K562 (cell line): ENCODE measurements at places on chromosomes 3 and 15.
A peak's percentile ranks its signal among the peaks of the same experiment; 100 is the strongest.

DNA sequence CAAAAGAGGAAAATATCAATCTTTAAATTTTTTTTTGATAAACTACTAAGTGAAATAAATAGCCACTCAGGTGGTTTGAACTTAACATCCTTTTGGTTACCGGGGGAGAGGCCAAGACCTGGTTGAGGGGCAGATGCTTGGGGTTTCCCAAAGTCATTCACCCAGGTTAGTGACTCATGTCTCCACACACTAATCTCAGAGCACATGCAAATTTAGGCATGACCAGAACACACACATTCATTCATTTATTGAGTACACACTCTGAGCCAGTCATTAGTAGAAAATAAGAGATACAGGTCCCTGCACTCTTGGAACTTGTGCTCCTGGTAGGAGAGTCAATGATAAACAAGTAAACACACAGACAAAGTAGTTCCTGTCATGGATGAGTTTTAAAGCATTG, 7.3 kb downstream of the ILDR1 start:
- no peaks in the 10 kb centered on the region for H3K4me1 ChIP-seq
- no peak overlapping the region for H3K4me3 ChIP-seq
- H3K27me3 ChIP-seq = peaks cover 4% of the 10 kb centered on the region
- DNase-seq = no peak

DNA sequence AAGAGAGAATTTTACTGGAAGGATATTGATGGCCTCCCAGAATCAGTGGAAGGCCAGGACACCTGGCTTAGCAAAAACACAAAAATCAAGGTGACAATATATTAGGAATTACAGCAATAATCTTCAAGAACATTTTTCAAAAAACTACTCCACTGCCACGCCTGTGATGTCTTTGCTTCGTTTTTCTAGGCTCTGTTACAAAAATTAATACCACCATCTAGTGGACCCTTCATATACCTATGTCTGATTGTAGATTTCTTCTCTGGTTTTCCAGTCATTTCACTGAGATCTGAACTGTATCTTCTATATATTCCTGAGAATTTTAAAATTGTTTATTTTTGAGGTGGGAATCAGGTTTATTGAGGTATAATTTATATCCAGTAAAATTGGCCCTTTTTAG, 5.6 kb upstream of the SLC33A1 start:
- no peaks in the 10 kb centered on the region for H3K27me3 ChIP-seq
- no peaks in the 10 kb centered on the region for H3K36me3 ChIP-seq
- H3K4me1 ChIP-seq = peaks cover 13% of the 10 kb centered on the region; the same call in 2 of the 3 replicates
- H3K27ac ChIP-seq = no peak overlapping the region

DNA sequence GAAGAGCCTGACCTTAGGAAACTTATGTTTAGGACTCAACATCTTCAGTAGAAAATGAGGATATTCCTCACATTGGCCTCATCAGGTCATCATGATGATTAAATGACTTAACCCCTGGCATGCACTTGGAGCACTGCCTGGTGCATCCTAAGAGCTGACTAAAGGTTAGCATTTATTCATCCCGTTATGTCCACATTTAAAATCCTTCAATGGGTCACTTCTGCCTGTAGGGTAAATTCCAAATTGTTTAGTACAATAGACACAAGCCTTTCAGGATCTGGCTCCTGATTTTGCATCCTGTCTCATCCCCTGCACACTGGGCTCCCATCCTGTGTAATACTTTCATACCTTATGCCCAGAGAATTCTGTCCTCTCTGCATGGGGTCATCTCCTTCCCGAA, 195.2 kb upstream of the MCTP2 start:
- H3K4me1 ChIP-seq = no peaks in the 10 kb centered on the region
- no peaks in the 10 kb centered on the region for H3K27me3 ChIP-seq
- no peak for DNase-seq
- no peaks in the 10 kb centered on the region for H3K36me3 ChIP-seq

- H3K36me3 ChIP-seq = no peaks in the 10 kb centered on the region
- no peak for DNase-seq
- H3K27ac ChIP-seq = no peak overlapping the region
- H3K4me1 ChIP-seq = no peaks in the 10 kb centered on the region
- peaks cover 13% of the 10 kb centered on the region for H3K27me3 ChIP-seq
These were observed 34.8 kb upstream of the GSK3B start for GRCh38 chr3:120129051-120129450.

DNA sequence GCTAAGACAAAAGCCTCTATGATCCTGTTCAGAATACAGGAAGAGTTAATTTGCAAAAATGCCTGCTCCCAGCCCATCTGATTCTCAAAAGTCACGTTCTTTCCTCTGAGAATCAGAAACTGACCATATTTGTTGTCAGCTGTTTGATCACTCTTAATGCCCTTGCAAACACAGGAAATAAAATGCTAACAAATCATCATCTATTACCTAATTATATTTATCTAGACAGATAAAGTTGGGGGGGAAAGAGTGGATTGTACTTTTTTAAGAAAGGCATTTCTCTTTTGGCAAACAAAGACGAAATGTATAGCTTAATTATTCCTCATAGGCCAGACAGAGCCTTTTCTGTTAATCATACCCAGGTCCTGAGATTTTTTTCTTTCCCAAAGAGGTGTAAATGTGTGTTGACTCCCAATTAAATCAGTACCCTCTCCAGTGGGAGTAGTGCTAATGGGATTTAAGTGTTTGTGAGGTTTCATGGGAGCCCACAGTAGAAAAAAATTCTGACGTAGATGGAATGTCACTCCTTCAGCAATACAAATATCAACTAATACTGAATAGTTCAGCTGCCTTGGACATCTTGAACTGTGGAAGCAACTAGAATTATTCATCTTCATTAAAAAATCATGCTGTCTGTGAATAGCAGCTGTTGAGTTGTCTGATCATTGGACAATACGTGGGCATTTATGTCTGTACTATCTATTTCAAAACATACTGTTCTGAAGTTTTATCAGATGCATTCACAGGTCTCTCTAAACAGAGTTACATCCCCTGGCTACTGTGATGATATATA, 22.5 kb upstream of the BNIP2 start:
- no peaks in the 10 kb centered on the region for H3K4me1 ChIP-seq
- H3K27me3 ChIP-seq = peaks cover 11% of the 10 kb centered on the region; the same call in 1 of the 2 replicates
- no peak overlapping the region for H3K27ac ChIP-seq
- DNase-seq = no peak

DNA sequence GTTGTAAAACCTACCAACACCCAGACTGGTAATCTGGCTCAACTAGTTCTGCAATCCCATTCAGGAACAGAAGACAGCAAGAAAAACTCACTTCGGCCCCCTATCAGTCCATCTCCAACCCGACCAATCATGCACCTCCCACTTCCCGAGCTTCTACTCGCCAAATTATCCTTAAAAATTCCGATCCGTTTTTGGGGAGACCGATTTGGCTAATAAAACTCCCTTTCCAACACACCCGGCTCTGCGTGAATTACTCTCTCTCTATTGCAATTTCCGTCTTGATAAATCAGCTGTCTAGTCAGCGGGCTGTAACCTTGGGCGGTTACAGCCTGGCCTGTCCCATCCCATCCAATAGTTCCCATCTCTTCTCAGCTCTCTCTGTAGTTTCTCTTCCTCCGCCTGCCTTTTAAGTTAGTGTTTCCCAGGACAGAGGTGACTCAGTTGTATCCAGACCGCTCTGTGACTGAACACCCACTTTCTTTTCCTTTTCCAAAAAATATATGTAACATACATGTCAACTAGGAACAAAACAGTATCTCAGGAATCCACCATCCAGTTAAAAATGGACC, 780 bp upstream of the ACAD9 start:
- H3K4me3 ChIP-seq = peak overlapping the region; percentile 74
- DNase-seq = peak; percentile 51
- H3K36me3 ChIP-seq = peaks cover 28% of the 10 kb centered on the region; the same call in 2 of the 3 replicates

DNA sequence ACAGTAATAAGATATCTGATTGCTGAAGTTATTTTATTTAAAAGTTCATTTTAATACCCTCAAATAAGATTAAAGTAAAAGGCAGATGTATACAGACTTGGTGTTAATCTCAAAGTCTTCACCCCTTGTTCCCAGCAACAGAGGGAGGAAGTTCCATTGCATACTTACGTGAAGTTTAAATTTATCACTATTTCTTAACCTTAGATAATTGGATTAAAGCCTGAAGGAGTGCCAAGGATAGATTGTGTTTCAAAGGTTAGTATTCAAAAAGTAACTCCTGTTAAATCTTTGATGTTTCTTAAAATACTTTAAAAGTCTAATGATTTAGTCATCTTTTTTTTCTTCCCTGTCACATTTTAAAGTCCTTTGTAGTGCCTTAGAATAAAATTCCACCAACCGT, 39.3 kb downstream of the ATP1B3 start:
- DNase-seq = no peak
- no peaks in the 10 kb centered on the region for H3K4me1 ChIP-seq
- no peak overlapping the region for H3K4me3 ChIP-seq
- peaks cover 91% of the 10 kb centered on the region for H3K36me3 ChIP-seq
- no peak overlapping the region for H3K27ac ChIP-seq
- H3K27me3 ChIP-seq = no peaks in the 10 kb centered on the region
